Right lobe of liver (tissue), 6 donors: ENCODE measurements at places on chromosomes 4 and X. TPM values are rescaled to one million over a fixed set of nuclear protein-coding genes. Genes with fewer than 3 reads are reported as not detected.

GRCh38 chr4:6188687-6189305 is 11.6 kb downstream of the JAKMIP1 start:
- DNase-seq: no peak

The NUDT10 gene
- 0.92 TPM for total RNA-seq

GRCh38 chr4:84740057-84740456 is 157.1 kb downstream of the CDS1 start:
- DNase-seq: no peak

The CLDN22 gene
- total RNA-seq: not detected

The P2RY4 gene
- total RNA-seq: 0.37 TPM
